ENCODE measurements at places on chromosomes 3 and 15. TPM values are rescaled to one million over a fixed set of nuclear protein-coding genes. Genes with fewer than 3 reads are reported as not detected.

OXTR gene
- 3.2 TPM for total RNA-seq

TRPM1 gene
- total RNA-seq: not detected

STRIT1 gene
- total RNA-seq: not detected

GOLGA8T gene
- total RNA-seq: 0.64 TPM

- no peak for DNase-seq
These were observed 26.1 kb downstream of the ATRIP start for GRCh38 chr3:48472673-48472922.

- no peak for DNase-seq
These were observed 79.7 kb upstream of the RASGRF1 start for GRCh38 chr15:79170256-79170664.

DNA sequence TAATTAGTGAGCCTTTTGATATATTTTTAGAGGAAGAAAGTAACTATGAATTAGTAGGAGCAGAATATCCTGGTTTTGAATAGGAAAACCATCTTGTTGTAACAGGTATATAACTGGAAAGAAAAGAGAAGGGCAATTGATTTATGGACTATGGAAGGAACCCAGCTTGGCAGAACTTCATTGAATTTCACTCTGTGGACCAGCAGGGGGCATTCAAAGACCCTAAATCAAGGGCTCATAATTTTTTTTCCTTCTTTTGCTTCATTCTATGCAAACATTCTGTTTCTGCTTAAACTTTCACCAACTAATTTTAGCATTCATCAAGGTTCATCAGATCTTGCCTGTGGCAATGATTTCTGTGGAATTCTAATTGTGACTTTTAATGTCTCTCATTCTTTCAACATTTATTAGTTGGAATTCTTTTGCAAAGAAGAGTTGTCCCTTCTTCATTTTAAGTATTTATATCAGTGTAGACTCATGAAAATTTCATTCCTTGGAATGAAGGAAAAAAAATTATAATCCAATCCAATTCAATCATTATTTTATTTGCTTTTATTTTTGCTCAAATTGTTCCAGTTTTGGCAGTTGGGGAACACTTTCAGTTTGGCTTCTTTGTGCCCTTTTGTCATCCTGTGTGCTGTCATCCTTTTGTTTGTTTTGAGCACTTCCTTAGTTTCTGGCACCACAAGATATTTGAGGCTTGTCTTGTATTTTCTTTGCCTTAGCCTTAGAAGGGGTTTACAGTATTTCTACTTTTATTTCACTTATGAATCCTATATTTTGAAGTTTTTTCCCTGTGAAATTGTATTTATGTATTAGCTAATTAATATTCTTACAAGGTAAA is 30.4 kb downstream of the NXPE3 start:
- no peak for DNase-seq

DNA sequence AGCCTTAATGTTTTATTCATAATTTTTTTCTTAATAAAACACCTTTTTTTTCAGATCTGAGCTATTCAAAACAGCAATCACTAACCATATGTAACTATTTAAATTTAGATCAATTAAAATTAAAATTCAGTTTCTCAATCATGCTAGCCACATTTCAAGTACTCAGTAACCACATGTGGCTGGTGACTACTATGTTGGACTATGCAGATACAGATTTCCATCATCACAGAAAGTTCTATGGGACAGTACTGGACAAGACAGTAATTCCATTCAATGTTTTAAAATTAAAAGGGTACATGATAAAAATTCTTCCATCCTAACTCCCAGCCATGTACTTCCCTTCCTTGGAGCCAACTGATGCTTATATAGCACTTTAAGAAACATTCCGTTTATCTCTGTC is 119.3 kb downstream of the GLDN start:
- DNase-seq: no peak

GRCh38 chr3:134034005-134034785 is 4.5 kb upstream of the SLCO2A1 start:
- no peak for DNase-seq

GRCh38 chr3:167876620-167877281 is 141.2 kb downstream of the SERPINI1 start:
- DNase-seq: no peak

DNA sequence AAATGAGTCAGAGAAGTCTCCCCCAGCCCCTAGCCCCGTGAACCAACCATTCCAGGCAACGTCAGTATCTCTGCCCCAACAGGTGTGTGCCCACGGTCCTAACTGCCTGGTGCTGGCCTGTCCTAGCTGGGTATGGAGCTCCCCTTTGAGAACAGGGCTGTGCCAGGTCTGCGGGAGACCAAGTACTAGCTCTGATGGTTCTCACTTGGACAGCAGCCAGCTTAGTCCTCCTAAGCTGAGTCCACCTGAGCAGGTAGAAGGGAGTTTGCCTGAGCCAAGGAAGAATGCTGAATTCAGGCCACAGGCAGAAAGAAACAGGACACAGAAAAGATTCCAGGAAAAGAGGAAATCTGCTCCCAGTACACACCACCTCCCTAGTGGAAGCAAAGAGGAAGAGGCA is 33.1 kb upstream of the PARL start:
- DNase-seq: no peak

DNA sequence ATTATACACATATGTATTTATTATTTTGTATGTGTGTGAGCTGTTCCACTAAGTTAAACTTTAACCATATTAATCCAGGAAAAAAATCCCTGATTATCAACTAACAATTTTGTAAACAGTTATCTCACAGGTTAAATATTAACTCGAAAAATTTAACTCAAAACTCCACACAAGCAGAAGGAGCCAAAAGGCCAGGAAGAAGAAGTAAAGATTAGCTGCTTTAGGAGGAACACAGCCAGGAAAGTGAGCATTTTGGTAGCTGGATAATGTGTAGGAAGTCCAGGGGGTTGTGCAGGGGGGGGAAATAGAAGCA is 425.0 kb downstream of the TIGIT start:
- DNase-seq: no peak

DNA sequence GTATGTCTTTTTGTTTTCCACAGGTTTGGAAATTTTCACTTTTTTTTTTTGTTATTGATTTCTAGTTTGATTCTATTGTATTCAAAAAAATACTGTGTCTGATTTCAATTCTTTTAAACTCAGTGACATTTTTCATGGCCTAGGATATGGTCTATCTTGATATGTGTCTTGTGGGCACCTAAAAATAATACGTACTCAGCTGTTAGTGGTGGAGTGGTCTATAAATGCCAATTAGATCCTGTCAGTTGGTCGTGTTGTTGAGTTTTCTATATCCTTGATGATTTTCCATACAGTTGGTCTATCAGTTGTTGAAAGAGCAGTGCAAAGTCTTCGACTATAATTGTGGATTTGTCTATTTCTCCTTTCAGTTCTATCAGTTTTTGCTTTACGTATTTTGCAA is 61.7 kb downstream of the LSM3 start:
- DNase-seq: no peak

DNA sequence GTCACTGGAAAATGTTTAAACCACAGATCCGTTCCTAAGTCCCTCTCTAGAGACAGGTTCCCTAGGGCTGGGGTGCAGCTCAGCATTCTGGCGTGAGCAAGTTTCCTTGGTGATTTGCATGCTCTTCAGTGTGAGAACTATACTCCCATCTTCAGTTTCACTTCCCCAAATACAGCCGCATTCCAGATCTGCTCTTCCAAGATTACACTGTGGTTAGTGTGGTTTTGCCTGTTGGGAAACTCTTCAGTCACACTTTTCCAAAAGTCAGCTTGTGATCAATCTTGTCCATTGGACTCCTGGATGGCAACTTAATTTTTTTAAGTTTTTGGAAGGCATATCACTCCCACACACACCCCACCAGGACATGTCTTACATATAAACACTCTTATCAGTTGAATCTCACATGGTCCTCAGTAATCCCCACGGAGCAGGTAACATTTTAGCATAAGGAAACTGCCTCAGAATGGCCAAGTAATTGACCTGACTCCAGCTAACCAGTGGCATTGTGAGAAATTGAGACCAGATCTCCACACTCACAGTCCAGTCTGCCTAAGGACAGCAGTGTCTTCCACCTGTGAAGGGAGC is 33.5 kb upstream of the PTPN23 start:
- no peak for DNase-seq

- DNase-seq: no peak
These were observed 1.0 kb downstream of the TOPAZ1 start for GRCh38 chr3:44242721-44243120.

GRCh38 chr15:38182900-38183299 is 69.7 kb upstream of the SPRED1 start:
- DNase-seq: no peak

Measured in cerebellum (tissue), 4 donors.